ENCODE measurements at places on chromosomes 2 and 18. TPM values are rescaled to one million over a fixed set of nuclear protein-coding genes. Genes with fewer than 3 reads are reported as not detected.

The SLC9A4 gene
- polyA plus RNA-seq = not detected

The RAB11FIP5 gene
- polyA plus RNA-seq = 37.3 TPM

DNA sequence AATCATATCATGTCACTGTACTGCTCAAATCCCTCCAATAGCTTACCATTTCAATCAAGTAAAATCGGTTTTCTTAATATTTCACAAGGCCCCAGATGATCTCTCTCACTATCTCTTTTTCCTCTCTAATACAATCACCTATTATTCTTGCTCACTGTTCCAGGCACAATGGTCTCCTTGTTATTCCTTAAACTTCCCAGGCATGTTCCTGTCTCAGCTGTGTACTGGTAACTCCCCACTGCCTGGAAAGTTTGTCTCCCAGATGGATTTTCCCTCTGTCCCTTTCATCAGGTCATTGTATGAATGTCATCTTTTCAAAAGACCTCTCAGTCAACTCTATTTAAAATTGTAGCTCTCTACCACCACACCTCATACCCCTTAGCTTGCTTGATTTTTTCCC lies 30.7 kb upstream of the FANCL start:
- DNase-seq = no peak

The MC2R gene
- not detected for polyA plus RNA-seq

DNA sequence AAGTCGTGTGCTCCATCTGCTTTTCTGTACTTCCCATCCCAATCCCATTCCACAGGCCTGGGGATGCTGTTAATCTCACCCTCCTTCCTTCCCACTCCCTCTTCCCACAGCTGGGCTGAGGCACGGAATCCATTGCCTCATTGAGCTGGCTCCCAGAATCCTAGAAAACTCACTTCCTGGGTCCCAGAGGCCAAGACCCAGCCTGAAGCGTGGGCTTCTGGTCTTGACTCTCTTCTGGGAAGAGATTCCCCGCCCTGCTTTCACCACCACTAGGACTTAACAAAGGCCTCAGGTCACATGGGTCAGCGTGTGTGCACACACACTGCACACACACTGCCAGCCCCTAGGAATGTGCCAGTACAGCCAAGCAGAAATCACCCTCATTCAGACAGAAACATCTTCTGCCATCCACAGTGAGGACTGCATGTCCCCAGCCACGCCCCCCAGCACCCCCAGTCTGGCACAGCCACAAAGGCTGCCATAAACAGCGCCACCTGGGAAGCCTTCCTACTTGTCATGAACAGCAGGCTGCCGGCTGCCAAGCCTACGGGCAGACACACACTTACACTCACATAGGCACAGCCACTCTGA lies 165.8 kb downstream of the TNS1 start:
- peak; percentile 16 for DNase-seq

The PSD4 gene
- 33.7 TPM for polyA plus RNA-seq

DNA sequence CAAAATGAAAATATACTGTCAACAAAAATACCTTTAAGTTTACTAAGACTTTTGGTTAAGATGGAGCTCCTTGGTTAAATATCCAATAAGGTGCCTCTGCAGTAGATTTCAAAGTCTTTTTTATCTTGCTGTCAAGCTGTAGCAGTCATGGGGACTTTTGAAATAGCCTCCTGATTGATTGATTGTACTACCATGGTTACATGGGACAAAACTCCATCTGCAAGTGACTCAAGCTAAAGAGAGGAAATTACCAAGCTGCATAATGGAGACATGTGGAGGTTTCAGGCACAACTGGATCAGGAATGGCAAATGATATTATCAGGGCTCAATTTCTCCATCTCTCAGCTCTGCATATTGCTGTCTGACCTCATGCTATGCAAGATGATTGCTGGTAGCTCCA lies 73.4 kb upstream of the ST8SIA3 start:
- DNase-seq = no peak

- peak; percentile 92 for DNase-seq
These were observed at the start of gene RAB3GAP1 for GRCh38 chr2:135052042-135052876. Gene RAB3GAP1, plus strand, starts transcription at chr2:135052292. Its CDS starts 16 bp downstream, at chr2:135052308.

The CPO gene
- polyA plus RNA-seq = 3.9 TPM

GRCh38 chr2:43210467-43211303 lies 15.7 kb downstream of the ZFP36L2 start:
- DNase-seq = peak; percentile 74

The GPR155 gene
- polyA plus RNA-seq = 1.9 TPM

DNA sequence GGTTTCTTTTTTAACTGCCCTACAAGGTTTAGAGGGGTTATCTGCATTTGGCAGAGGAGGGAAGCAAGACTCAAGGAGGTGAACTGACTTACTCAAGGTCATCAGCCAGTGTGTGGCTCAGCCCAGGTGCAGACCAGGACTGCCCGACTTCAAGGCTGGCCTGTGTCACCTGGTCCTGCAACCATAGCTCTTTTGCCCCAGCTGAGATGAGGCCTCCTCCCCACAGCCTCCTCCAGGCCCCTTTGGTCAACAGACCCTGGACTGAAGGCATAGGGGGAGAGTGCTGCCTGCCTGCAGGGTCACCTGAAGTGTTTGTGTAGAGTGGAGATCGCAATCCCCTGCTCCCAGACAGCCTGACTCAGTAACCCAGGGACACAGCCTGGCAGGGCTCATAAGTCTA lies 168.5 kb upstream of the GLI2 start:
- DNase-seq = no peak

The ICOS gene
- polyA plus RNA-seq = not detected

The ZNF407 gene
- 2.7 TPM for polyA plus RNA-seq

Measured in small intestine (tissue), 16 donors.